ENCODE measurements at places on chromosomes 6 and 20.

- no peak for DNase-seq
Measured at GRCh38 chr6:131167773-131168172, 32.5 kb downstream of the AKAP7 start.

DNA sequence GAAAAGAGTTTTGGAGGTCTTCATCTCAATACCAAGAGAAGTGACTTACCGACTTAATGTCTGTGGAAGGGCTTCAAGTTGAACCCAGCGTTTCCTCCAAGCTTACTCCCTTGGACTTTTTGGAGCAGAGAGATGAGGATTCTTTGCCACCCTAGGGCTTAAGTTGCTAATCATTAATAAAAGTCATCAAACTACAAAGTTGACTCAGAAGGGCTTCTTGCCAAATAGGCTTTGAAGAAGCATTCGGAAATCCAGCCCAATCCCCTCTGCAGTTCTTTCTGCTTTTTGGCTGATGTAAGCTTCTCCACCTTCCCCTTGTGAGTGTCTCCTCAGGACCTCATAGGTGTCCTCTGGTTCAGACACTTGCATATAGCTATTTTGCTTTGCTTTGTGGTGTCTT is at the start of gene SLC17A3:
Gene SLC17A3, minus strand, starts transcription at position 126 of the 400 bp plus-strand sequence. CDS start 5,856 bp downstream, outside the sequence.
- DNase-seq = no peak

GRCh38 chr6:23562554-23562953 is 563.5 kb upstream of the NRSN1 start:
- DNase-seq = no peak

GRCh38 chr6:21157186-21157929 is 436.2 kb upstream of the SOX4 start:
- DNase-seq = no peak

DNA sequence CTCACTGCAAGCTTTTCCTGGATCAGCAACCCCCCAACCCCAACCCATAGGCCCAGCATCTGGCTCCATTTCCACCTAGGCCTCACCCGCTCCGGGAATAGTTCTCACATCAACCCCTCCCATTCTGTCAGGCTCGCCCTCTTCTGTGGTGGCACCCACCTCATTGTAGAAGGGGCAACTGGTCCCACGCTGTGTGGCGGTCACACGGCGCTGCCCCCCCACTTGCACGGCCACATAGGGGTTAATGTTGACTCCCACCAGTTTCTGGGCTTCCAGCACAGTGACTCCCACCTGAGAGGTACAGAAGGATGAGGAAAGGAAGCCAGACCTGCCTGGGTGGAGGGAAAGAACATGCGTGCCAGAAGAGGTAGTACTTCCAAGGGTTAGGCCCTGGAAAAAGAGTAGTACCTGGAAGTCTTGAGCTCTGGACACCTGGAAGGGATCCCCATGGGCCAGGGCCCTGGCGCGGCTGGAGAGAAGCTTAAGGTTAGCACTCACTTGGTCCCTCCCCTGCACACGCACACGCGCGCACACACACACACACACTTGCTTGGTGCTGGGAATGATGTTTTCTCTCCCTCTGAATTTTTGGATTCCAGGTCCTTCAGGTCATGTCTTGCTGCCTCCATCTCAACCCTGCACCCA is 12.7 kb upstream of the SPAG4 start:
- DNase-seq = no peak

- no peak for DNase-seq
Measured at GRCh38 chr6:145836772-145837171, 22.2 kb upstream of the FBXO30 start.

DNA sequence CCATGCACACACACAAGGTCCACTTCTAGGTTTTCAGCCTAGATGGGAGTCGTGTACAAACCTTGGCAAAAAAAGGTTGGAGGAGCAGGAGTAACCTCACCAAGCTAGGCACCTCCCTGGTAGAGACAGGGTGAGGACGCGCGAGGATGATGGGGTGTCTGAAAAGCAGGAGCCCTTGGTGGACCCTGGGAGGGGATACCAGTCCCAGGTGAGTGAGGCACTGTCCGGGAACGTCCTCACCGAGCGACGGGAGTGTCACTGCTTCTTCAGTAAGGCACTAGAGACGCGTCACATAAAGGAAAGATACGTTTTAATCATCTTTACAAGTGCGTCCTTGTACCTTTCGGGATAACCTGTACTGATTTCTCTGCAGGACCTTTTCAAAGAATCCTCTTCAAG is 29.4 kb upstream of the ZBP1 start:
- DNase-seq = no peak

DNA sequence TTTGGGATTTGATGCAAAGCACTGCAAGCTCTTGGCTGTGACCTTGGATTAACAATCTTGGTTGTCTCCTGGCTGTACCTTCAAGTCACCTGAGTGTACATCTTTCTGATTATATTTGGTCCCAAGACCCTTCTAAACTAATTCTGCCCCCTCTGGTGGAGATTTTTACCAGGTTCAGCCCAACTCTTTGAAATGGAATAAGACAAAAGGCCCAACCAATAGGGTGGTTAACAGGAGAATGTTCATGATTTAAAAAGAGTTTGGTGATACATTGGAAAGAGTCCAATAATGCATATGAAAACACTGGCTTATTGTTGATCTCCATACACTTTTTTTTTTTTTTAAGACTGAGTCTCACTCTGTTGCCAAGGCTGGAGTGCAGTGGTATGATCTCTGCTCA is 77.5 kb upstream of the CD83 start:
- no peak for DNase-seq

DNA sequence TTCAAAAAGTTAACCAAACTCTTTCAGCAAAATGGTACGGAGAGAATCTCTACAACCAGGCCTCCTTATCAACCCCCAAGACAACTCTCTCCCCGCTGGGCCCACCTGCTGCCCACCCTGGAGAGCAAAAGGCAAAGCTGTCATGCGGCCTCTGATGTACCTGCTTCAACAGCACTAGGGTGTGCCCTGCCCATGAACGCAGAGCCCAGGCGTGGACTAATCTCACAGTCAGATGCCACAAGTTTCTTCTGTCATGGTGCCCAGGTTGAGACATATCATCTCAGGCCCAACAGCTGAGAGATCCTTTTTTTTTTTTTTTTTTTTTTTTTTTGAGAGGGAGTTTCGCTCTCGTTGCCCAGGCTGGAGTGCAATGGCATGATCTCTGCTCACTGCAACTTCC is 26.3 kb downstream of the SLC2A4RG start:
- no peak for DNase-seq

DNA sequence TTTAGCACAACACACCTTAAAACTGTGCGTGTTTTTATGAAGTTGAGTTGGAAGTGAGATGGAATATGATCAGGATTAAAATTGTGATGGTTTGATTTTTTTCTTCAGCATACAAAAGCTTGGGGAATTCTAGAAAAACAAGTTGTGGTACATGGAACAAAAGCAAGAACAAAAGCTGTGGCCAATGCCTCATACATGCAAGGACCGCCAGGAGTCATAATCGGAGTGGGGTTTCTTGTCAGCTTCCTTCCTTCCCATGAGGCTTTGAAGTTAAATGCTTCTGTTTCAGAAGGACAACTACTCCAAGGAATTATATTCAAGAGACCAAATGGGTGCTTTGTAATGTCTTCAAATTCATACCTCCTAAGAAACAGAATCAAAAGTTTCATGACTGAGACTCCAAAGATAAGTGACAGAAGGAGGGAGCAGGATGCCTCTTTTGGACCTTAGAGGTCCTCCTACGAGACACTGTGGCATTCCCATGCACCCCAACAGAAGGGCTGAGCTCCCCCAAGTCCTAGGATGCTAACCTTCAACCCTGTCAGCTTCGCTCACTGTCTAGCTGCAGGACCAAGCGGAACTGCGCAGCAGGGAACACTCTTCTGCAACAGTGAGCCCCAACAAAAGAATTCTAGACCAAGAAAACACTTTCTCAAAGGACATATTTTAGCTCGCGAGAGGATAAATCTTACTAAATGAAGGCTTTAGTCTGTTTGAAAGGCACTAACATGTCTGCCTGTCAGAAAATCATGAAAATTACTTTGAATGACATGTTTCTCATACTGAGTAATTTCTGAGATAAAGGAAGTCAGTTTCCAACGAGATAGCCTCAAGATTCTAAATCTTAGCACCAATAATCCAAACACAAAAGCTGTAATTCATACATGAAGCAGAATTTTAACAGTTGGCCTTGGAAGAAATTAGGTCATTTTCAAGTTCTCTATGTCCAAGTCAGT is 108.5 kb upstream of the NHSL1 start:
- no peak for DNase-seq

GRCh38 chr6:39200498-39201020 is 28.7 kb downstream of the KCNK5 start:
- DNase-seq = no peak

DNA sequence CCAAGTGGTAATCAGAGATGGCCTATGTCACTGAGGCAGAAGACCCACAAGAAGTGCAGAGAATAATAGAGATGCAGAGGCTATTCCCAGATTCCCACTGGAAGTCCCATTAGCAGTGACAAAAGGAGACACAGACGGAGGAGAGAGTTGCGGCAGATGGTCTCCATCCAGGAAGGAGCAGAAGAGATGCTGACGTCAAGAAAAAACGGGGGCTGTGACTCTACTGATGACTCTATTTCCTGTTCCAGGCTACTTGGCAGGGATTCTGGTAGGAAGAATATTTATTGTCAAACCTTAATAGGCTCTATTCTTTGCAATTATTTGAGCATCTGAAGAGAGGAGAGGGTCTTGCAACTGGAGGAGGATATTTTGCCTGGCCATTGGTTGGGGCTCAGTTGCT is 246.0 kb upstream of the ECI2 start:
- DNase-seq = no peak
